Stimulated activated CD8-positive, alpha-beta memory T cell treated with anti-CD3 and anti-CD28 coated beads, Interleukin-4, amount 100 ng/mL, for 1 hour (primary cell): ENCODE measurements at places on chromosomes 1 and 21.
A peak's percentile ranks its signal among the peaks of the same experiment; 100 is the strongest.

DNA sequence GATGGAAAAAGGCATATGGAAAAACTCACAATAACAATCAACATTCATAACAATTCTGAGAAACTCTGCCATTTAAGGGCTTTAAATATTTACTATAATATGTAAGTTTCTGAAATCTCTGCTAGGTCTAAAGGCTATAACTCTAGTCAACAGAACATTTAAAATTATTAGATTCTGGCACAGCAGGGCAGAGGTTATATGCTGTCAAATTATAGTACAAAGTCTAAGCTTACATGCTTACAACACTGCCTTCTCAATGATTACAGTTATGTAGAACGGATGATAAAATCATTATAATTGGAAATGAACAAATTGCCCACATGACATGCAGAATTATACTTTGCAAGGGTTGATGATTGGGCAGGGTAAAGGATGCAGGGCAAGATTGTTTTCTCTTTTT, 97.7 kb downstream of the PIGK start:
- no peak for DNase-seq

DNA sequence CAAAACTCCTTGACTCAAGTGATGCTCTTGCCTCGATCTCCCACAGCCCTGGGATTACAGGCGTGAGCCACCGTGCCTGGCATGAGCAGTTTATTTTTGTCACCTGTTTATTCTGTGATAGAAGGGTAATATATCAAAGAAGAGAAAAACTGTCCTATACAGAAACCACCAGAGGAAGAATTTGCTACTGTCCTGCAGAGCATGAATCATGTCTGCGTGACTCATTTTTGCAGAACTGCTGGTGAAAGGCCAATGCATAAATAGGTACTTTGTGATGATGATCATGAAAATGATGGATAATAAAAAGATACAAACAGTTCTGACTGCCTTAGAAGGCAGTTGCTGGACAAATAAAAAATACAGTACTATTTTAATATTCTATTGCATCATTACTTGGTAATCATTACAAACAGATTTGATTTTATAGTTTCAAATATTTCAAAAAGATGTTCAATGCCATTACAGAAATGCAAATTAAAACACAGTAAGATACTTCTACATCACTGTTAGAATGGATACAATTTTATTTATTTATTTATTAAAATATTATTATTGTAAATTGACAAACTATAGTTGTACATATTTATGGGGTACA, 26.5 kb downstream of the RIPPLY3 start:
- DNase-seq, result no peak

GRCh38 chr1:195773931-195774330, 834.3 kb downstream of the KCNT2 start:
- DNase-seq, result no peak

- DNase-seq, result no peak
These were observed 58.4 kb downstream of the SLC35F3 start for GRCh38 chr1:233962878-233963277.

GRCh38 chr21:44948426-44949120, 8.7 kb downstream of the SLX9 start:
- no peak for DNase-seq

- DNase-seq, result no peak
These were observed 12.6 kb upstream of the TNFRSF14 start for GRCh38 chr1:2543543-2544092.

GRCh38 chr1:110593902-110594301, 12.3 kb downstream of the KCNA2 start:
- no peak for DNase-seq

GRCh38 chr1:17929224-17929623, 174.1 kb downstream of the ACTL8 start:
- DNase-seq, result no peak

DNA sequence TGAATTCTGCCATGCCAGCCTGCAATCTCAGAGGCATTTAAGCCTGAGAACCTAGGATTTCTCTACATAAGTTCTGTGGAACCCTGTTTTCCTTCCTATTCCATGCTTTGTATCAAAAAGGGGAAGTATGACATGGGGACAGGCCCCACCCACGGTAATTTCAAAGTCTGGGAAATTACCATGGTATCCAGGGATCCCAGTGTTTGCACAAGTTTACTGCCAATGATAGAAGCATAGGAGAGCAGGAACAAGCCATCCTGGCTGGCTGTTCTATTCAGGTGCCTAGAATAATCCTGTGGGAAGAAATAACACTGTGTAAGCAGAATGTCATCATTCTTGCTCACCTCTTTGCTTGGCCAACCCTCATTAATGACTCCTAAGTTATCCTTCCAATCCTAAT, 53.8 kb upstream of the ATP1B1 start:
- no peak for DNase-seq

DNA sequence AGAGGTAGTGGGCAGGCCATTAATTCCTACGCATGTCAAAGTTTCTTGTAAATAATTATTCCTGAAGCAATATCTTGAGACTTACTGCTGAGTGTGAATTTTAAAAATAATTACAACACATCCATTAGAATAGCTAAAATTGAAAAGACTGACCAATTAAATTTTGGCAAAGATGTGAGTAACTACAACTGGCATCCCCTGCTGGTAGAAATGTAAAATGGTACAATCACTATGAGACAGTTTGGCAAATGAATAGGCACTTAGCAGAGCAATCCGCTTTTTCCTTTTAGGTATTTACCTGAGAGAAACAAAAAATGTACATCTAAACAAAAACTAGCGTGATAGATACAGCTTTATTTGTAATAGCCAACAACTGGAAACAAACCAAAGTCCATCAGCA, 798.9 kb downstream of the BRINP3 start:
- no peak for DNase-seq

- no peak for DNase-seq
These were observed 167.1 kb downstream of the LYPLAL1 start for GRCh38 chr1:219340796-219341195.

- no peak for DNase-seq
These were observed 19.6 kb upstream of the KCNQ4 start for GRCh38 chr1:40763742-40764532.

DNA sequence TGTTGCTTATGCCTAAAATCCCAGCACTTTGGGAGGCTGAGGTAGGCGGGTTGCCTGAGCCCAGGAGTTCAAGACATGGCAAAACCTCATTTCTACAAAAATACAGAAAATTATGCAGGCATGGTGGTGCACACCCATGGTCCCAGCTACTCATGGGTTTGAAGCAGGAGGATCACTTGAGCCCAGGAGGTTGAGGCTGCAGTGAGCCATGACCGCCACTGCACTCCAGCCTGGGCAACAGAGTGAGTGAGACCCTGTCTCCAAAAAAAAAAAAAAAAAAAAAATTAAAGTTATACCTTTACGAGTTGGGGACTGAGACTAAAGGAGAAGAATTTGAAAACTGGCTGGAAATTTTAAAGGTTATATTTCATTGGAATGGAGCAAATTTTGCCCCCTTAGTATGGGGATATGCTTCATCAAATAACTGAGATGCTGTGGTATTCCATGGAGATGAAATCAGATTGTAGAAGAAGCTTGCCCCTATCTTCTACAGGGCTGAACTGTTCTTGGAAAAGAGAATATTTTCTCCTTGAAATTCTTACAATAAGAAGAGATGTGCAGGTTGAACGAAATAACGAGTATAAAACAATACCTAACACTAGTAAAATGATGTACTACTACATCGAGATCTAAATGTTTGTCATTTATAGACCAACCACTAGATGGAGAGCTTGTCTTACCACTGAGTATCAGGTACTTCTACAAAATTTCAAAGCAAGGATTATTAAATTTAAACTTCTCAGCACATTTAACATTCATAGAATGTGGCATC, 34.9 kb upstream of the SCYL3 start:
- DNase-seq, result no peak

DNA sequence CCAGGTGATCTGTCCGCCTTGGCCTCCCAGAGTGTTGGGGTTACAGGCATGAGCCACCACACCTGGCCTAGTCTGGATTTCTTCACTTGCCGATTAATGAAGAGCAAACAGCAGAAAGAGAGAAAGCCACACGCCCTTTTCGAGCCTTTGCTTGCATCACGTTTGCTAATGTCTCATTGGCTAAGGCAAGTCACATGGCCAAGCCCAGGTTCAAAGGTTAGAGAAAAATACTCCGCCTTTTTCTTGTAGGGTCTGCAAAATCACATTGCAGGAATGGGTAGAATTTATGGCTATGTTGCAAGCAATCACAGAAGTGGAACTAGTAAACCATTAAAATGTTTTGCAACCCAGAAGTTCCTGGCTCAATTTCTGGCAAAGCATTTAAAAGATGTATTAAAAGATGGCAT, 26.8 kb upstream of the BACH1 start:
- no peak for DNase-seq

GRCh38 chr1:67118191-67118590, 16.6 kb downstream of the C1orf141 start:
- no peak for DNase-seq

GRCh38 chr21:33811167-33812010, 104.2 kb downstream of the ATP5PO start:
- DNase-seq, result no peak

DNA sequence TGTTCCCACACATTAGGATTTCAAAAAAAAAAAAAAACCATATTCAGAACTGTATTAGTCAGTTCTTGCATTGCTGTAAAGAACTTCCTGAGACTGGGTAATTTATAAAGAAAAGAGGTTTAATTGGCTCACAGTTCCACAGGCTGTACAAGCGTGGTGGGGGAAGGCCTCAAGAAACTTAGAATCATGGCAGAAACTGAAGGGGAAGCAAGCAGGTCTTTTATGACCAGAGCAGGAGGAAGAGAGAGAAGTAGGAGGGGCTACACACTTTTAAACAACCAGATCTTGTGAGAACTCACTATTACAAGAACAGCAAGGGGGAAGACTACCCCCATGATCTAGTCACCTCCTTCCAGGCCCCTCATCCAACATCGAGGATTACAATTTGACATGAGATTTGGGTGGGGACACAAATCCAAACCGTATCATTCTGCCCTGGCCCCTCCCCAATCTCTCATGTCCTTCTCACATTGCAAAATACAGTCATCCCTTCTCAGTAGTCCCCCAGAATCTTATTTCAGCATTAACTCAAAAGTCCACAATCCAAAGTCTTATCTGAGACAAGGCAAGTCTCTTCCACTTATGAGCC, 51.8 kb downstream of the POU2F1 start:
- no peak for DNase-seq

- no peak for DNase-seq
These were observed 506.1 kb downstream of the NPHP4 start for GRCh38 chr1:5485968-5486696.

DNA sequence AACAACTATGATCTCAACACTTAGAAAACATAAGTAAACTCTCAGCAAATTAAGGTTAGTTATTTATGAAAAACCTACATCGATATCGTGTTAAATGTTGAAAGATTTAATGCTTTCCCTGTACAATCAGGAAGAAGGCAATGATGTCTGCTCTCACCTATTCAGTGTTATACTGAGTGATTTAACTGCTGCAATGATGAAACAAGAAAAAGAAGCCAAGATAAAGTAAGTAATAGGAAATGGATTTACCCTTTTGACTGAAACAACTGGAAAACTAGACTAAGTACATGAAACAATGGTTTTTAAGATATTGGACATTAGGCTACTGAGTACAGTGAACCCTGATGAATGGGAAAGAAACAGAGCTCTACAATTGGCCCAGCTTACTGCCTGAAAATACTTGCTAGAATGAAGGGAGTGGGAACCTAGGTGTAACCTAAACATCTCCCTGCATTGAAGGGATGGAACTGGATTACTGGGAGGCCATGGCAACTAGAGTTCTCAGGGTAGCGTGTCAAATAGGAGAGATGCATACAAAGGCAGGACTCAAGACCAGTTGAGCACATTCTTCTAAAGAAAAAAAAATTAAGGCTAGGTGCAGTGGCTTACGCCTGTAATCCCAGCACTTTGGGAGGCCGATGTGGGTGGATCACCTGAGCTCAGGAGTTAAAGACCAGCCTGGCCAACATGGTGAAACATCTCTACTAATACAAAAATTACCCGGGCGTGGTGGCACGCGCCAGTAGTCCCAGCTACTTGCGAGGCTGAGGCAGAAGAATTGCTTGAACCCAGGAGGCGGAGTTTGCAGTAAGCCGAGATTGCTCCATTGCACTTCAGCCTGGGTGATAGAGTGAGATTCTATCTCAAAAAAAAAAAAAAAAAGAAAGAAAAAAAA, 37.3 kb downstream of the SNRPE start:
- DNase-seq, result no peak

GRCh38 chr1:77970192-77970591, 8.7 kb downstream of the FUBP1 start:
- DNase-seq, result no peak

GRCh38 chr1:15249081-15249480, 2.1 kb downstream of the FHAD1 start:
- DNase-seq, result peak; percentile 28

GRCh38 chr1:168065506-168065905, 71.2 kb downstream of the GPR161 start:
- DNase-seq, result no peak

GRCh38 chr1:59569198-59569597, 245.6 kb upstream of the HOOK1 start:
- DNase-seq, result no peak

DNA sequence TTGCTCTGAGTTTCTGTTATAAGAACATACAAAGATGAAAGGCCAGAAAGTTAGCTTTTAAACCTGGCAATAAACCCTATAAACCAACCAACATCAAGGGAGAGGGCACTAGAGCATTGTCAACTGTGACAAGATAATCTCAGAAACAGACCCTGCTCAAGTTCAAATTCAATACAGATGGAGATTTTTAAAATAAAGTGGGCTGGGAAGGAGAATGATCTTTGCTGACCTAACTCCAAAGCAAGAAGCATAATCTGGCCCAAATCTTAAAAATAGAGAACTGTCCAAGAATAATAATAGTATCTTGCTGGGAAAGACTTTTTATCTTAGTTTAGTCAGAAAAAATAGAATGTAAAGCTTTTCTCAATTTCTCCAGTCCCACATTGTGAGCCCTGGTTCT, 485.5 kb downstream of the DISC1 start:
- DNase-seq, result no peak

DNA sequence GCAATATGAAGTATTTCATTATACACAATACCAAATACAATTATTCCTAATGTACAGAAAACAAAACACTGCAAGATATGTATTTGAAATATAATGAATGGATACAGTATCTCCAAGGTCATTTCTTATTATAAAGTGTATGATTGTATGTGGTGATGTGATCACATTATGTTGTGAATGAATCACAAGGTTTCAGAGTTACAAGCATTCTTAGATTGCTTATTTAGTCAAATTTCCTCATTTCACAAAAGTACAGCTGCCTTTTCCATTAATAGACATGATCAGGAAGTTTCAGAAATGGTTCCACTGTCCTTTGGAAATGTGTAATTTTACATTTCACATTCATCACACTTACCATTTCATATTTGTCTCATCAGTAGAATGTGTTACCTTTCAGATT, 28.3 kb upstream of the NEK7 start:
- DNase-seq, result no peak

DNA sequence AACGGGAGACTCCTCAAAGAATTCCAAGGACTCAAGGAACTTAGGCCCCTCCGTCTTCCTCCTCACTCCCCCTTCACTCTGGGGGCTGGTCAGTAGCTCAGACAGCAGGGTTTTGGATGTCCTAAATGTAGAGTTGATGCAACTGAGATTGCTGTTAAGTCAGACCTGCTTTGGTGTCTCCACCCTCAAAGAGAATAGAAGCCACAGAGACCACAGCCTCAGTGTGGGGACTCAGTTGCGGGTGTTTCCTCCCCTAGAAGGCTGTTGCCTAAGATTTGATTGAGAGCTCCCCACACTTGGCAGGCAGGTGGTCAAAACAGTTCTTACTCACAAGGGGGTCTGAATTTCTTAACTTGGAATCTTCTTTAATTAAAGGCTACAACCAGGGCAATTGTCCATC, 7.6 kb downstream of the MAN1C1 start:
- no peak for DNase-seq

GRCh38 chr1:237556911-237557310, 333.8 kb downstream of the ZP4 start:
- no peak for DNase-seq
